ENCODE measurements at places on chromosomes 3 and 15.

- DNase-seq: no peak
Observed at GRCh38 chr15:76951220-76951619, 19.7 kb downstream of the RCN2 start.

- DNase-seq: no peak
Observed at GRCh38 chr3:24088782-24089181, 143.7 kb downstream of the NR1D2 start.

- no peak for DNase-seq
Observed at GRCh38 chr3:151765685-151766084, 32.0 kb downstream of the AADACL2 start.

DNA sequence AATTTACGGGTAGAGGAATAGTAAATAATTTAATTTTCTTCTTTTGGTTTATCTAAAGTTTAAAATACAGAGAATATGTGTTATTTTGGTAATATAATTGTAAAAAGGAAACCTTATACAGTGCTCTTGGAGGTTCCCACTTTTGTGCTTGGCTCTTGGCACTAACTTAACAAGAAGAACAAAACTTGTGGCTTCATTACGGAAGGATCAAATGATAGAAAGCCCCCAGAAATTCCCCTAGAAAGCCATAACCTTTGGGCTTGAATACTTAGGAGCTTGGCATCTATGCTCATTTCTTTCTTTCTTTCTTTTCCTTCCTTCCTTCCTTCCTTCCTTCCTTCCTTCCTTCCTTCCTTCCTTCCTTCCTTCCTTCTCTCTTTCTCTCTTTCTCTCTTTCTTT lies 197.5 kb downstream of the SOX2 start:
- no peak for DNase-seq

GRCh38 chr15:47705281-47705997 lies 11.9 kb upstream of the SEMA6D start:
- DNase-seq: peak; percentile 32

GRCh38 chr3:32435911-32436815 lies 44.5 kb downstream of the CMTM7 start:
- peak; percentile 13 for DNase-seq

DNA sequence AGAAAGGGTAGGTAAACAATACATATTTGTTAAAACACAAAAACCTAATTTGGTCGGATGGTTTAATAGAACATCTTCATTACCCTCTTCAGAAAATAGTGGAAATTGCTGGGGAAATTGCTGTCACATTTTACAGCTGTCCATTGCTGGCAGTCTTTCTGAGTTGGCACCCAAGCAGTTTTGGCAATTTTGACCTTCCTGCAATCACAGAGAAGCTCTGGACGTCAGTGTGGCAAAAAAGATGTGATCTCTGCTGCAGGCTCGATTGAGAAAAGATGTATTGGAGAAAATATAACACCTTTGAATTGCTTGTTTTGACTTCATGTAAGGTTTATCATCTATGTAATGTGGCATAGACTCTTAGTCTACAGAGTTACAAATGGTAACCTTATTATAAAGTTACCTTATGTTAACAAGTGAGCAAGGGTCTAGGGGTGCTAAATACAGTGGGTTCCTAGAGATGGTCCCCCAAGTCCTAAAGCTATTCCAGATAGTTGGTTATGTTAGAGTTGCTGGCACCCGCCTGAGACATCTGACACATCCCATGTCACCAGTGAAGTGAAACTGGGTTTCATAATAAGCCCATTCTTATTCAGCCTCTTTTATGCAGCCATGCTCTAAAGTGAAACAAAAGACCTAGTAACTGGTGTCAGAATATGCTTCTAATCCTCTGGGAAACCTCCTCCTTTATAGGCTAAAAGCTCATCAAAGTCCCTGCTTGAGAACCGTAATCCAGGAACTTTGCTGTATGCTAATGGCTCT lies 14.0 kb downstream of the UBE2E1 start:
- no peak for DNase-seq

- no peak for DNase-seq
Observed at GRCh38 chr3:168051070-168051469, 44.7 kb downstream of the GOLIM4 start.

All from colonic mucosa (tissue), 4 donors.